Karpas-422 (cell line): ENCODE measurements at places on chromosomes 11 and 22. TPM values are rescaled to one million over a fixed set of nuclear protein-coding genes. Genes with fewer than 3 reads are reported as not detected.

DNA sequence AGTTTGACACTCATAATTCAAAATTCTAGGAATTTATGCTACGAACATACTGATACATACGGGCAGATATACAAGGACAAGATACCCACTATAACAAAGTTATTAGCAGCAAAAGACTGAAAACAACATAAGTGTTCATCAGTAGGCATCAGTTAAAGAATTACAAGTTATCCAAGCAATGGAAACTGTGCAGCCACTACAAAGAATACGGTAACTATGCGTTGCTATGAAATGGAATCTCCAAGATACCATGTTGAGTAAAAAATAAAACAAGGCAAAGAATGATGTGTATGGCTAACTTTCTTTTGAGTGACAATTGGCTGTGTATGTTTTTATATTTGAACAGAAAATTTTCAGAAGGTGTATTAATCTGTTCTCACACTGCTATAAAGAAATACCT, 151.7 kb downstream of the ADAMTS15 start:
- no peak for DNase-seq

DNA sequence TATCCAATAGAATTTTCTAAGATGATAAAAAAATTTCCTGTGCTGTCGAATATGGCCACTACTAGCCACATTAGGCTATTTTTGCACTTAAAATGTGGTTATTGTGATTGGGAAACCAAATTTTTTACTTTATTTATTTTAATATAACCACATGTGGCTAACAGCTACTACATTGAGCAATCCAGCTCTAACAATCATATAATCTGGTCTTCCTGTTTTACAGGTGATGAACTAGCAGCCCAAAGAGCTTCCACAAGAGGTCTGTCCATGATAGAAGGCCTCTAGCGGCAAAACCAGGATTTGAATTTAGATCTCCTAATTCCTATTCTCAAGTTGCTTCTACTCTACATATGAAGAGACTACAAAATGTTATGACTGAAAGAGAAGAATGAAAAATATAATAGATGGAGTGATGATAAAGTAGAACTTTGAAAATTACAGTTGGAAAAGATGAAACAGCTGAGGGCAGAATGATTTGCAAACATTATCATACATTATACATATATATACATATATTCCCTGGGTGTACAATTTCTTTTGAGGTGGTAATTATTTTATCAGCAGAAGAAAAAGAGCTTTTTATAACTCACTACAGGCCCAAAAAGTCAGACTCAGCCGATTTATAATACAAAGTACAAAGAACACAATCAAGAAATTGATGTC, 363.5 kb upstream of the PITPNB start:
- no peak for DNase-seq

DNA sequence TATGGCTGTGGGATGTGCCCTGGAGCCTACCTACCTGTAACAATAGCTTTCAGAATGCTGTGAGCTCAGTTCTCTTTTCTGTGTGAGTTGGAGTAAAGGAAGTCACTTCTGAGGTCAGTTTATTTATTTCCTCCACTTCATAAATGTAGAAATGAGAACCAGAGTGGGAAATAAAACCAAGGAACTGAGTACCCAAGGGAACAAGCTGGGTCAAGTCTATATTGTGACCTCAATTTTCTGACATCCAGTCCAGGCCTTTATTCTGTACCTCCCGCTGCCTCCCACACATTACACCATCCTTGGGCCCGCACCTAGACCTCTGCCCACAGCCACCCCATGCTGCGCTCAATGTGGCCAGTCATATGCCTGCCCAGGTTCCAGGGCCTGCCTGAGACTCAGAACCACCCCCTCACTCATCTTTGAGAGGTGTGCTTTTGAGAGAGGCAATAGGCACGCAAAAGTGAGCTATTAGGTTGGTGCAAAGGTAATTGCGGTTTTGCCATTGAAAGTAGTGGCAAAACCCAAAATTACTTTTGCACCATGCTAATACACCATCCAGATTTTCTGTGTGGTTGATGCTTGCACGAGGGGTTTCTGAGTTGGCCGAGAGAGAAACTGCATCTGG, 9.8 kb downstream of the MS4A6E start:
- DNase-seq = no peak

DNA sequence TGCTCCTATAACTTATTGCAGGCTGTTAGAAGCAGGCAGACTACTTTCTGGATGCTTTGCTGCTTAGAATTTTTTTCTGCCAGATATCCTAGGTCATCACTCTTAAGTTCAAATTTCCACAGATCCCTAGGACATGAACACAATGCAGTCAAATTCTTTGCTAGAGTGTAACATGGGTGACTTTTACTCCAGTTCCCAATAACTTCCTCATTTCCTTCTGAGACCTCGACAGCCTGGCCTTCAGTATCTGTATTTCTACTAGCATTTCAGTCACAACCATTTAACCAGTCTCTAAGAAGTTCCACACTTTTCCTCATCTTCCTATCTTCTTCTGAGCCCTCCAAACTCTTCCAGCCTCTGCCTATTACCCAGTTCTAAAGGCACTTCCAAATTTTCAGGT, 60.4 kb upstream of the ZBED5 start:
- no peak for DNase-seq

- DNase-seq = no peak
These were observed 26.2 kb downstream of the ZBED4 start for GRCh38 chr22:49879871-49880270.

Gene MS4A7
- total RNA-seq = 2.7 and 12.1 TPM in 2 replicates

GRCh38 chr11:71101046-71101445, 151.3 kb downstream of the SHANK2 start:
- no peak for DNase-seq

DNA sequence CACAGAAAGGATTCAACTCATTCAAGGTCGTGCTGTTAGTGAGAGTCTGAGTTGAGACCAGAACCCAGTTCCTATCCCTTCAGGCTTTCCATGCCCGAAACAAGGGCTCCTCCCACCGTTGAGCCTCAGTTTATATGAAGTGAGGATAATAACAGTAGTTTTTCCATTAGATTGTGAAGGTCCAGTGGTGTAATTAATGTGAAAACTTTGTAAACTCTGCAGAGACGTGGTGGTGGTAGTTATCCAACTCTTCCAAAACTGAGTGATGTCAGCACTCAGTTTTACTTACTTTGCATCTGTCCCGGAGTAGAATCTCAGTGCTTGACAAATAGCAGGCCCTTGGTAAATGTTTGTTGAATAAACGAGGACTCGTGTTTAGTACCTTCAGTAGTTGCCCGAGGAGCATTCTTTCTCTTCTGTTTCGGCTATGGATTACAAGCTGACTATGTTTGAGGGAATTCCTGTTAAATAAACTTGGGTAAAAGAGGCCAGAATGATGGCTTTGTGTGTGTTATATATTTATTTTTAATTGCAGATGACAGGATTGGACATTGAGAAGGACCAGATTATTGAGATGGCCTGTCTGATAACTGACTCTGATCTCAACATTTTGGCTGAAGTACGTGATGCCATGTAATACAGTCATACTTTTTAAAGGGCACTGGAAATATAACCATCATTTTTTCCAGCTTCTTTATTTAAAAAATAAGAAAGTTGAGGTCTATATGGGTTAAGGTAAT, 1.0 kb downstream of the REXO2 start:
- DNase-seq = no peak

- DNase-seq = no peak
These were observed 33.7 kb upstream of the LINC01488 start for GRCh38 chr11:69447786-69448185.

GRCh38 chr11:14875163-14875562, 16.9 kb downstream of the CYP2R1 start:
- DNase-seq = no peak

Gene RFPL3
- total RNA-seq = not detected in 2 replicates

GRCh38 chr11:44863231-44863630, 87.5 kb downstream of the TP53I11 start:
- DNase-seq = no peak

DNA sequence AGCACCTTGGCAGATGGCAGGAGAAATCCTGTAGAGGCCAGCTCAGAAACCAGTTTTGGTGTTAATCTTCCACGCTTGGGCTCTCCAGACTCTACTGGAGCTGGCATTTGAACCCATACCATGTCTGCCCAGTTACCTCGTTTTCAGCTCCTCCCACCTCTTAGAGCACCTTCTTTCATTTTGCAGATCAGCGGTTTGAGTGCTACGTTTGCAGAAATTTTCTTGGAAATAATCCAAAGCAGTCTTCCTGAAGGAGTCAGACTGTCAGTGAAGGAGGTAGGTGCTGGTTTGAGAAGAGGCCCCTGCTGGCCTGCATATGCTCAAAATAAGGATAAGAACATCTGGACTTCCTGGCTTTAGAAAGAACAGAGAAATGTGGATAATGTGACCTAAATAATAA, 13.7 kb downstream of the COA4 start:
- DNase-seq = no peak

Gene CALCA
- total RNA-seq = not detected in 2 replicates

DNA sequence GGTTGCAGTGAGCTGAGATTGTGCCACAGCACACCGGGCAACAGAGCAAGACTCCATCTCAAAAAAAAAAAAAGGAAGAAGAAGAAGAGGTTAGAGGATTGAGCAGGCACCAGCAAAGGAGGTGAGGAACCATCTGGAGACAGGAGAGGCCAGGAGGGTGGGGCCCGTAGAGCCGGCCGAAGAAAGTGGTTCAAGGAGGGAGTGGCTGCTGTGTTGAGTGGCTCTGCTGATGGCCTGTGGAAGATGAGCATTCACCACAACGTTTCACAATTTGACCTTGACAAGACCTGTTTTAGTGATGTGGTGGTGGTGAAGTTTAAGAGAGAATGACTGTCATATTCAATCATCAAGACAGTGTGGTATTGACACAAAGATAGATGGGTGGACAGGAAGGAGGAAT, 6.8 kb upstream of the CTSD start:
- DNase-seq = no peak

Gene OR52D1
- total RNA-seq = not detected in 2 replicates

GRCh38 chr22:50671641-50672040, 982 bp upstream of the SHANK3 start:
- DNase-seq = no peak

Gene OR9G4
- not detected in 2 replicates for total RNA-seq

DNA sequence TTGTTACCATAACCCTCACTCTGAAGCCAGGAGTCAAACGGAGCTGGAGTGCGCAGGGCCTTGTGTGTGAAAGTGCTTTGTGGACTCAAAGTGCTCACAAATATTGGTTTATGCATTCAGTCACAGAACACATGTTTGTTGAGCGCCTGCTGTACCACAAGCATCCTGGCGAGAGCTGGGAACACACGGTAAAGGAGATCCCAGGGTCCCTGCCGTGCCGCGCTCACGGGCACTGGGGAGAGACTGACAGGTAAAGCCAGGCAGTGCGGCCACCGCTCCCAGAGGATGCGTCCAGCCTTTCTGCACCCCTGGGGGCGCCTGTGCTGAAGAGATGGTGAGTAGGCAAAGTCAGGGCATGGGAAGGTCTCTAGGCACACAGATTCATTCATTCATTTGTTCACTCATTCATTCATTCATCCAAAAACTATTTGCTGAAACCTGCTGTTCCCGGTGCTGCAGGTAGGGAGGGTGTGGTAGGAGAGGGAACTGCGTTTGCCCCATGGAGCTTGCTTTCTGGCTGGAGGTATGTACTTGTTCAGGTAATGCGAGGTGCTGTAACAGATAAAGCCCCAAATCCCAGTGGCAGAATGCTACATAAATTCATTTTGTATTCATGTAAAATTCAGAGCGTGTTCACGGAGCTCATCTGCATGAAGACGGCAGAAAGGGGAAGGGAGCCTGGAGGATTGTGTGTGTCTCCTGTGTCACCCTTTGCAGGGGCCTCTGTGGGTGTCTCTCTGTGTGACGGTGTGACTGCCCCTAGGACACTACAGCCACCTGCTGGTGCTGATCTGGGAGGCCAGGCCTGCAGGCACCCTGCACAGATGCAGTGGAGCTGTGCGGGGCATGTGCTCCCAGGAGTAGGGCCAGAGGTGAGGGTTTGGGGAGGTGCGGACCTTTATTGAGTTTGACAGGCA, 167.0 kb upstream of the B3GAT1 start:
- peak; percentile 48 for DNase-seq

GRCh38 chr22:50148991-50149721, 21.4 kb upstream of the PANX2 start:
- peak; percentile 92 for DNase-seq

GRCh38 chr22:24216541-24217209, 28.2 kb downstream of the GGT5 start:
- DNase-seq = no peak

Gene CD3E
- total RNA-seq = 0.32 and 1.3 TPM in 2 replicates

- DNase-seq = peak; percentile 64
These were observed 61.1 kb upstream of the PICALM start for GRCh38 chr11:86129740-86130540.

Gene NRGN
- total RNA-seq = 0.97 TPM in 1 of 2 replicates, not detected in the other

Gene MRGPRE
- total RNA-seq = not detected in 2 replicates

Gene CHADL
- total RNA-seq = 0.90 TPM in 1 of 2 replicates, not detected in the other

- no peak for DNase-seq
These were observed 555.4 kb downstream of the NTM start for GRCh38 chr11:131925829-131926228.

DNA sequence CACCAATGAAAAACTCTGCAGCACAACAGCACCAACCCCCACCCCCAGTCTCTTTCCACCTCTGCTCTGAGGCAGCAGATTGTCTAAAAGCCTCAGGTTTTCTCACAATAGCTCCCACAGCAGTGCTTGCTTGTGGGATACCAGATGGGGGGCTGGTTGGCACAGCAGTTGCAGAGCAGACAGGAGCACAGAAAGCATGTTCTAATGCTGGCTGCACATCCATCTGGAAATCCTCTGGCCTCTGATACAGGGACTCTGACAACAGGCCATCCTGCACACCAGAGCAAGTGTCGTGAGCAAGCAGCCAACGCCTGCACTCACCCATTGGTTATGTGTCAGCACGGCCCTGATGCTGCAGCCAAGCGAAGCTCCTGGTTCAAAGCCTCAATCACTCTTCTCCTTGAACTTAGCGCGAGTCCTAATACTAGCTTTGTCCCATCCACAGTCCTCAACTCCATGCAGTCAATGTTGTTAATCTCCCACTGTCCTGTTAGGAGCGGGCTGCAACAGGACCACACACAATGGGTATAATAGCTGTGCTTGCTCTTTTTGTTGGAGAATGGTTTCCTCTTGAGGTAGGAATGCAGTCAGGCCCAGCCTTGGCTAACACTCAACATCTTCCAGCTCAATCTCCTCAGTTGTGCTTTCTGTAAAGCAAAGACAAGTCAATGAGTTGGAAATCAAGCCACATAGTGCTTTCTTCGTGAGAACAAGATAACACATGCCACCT, 30.3 kb downstream of the VSTM5 start:
- no peak for DNase-seq
